ENCODE measurements at places on chromosomes 7 and 10.

- no peak for DNase-seq
These were observed 61.4 kb upstream of the PPP1R3C start for GRCh38 chr10:91694170-91694794.

DNA sequence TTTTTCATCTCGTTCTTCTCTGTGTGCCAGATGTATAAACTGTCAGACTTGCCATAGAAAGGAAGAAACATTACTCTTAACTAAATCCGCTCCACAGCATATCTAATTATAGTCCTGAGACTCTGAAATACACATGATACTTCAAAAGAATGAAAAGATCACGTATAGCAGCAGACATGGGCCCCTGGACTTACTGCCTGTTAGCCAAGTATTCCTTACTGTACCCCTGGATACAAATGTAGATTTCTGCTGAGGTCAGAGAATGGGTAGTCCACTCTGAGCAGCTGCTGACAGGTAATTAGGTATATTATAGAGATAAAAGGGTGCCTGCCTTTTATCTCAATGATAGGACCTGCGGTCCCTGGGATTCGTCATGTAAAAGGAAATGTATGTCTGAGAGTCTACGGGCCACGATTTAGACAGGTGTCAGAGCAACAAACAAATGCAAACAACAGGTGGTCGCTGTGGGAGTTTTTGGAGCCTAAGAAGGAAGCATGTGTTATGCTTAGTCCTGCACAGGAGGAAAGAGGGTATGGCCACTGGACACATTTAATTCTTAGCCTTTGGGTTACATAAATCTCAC lies 69.4 kb downstream of the VOPP1 start:
- DNase-seq = no peak

DNA sequence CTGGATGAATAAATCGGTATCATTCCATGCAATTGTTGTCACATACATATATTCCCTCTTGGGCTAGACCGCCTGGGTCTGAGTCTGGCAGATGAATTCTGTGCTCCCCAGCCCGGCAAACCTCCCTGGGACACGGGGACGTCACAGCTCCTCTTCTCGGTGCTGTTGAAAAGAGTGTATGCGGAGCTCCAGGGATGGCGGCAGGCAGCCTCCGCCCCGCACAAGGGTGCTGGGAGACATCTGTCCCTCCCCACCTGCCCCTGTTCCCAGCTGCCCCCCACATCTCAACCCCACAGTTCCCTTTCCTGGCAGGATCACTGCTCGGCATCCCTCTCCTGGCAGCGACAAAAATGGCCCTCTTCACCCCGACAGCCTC lies 32.1 kb downstream of the PRKAG2 start:
- DNase-seq = no peak

DNA sequence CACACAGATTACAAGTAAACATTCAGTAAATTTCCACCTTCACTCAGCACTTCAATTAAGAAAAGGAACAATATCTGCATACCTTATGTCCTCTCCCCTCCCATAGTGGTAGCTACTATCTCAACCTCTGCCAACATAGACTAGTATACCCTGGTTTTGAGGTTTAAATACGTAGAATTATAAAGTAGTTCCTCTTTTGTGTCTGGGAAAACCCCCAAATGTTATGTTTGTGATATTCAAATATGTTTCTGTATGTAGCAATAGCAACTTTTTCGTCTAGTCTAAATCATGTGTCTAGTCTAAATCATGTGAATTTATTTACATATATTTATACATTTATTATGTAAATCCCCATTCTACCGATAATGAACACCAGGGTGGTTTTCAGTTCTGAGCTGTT lies 13.2 kb upstream of the CAMK2B start:
- DNase-seq = no peak

- no peak for DNase-seq
These were observed 120.8 kb upstream of the PCBD1 start for GRCh38 chr10:71009126-71009525.

All from stimulated activated CD8-positive, alpha-beta memory T cell treated with anti-CD3 and anti-CD28 coated beads, Interleukin-2, amount 100 ng/mL, for 1 hour (primary cell).